ENCODE measurements at places on chromosomes 6 and 20.

DNA sequence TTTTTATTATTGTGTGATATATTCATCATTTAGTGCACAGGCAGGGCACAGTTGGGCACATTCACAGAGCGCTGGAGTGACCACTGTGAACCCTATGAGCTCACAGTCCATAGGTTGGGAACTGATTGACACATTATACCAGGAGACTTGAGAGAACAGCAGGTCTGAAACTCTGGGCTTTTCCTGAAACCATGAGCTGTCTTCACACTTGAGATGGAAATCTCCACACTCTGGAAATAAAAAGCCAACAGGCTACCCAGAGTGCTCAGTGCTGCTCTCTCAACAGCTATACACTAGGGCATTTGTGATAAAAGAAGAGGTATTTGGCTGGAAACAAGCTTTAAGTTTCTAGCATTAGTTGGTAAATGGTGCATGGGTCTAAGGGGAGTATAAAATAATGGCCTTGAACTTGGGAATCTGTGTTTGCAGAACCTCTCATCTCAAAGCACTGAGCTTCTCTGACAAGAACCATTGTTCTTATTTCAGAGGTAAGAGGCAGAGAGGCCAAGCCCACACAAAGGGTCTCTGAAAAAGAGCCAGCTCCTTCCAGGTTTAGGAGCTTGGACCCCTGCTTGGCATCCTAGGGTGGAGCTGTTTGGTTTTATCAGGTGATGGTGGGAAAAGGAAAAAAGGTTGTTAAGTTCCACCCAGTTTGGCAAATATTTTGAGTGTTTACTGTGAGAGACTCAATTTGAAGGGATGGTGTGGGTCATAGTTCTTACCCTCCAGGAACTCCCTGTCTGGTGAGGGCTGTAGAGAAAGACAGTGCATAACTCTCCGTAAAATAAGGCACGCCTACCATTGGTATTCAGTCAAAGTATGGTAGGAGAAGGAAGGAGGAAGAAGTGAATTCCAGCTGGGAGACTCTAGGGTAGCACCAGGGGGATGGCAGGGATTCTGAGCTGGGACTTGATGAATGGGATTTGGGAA, 14.5 kb downstream of the CHMP4B start:
- DNase-seq, result no peak

DNA sequence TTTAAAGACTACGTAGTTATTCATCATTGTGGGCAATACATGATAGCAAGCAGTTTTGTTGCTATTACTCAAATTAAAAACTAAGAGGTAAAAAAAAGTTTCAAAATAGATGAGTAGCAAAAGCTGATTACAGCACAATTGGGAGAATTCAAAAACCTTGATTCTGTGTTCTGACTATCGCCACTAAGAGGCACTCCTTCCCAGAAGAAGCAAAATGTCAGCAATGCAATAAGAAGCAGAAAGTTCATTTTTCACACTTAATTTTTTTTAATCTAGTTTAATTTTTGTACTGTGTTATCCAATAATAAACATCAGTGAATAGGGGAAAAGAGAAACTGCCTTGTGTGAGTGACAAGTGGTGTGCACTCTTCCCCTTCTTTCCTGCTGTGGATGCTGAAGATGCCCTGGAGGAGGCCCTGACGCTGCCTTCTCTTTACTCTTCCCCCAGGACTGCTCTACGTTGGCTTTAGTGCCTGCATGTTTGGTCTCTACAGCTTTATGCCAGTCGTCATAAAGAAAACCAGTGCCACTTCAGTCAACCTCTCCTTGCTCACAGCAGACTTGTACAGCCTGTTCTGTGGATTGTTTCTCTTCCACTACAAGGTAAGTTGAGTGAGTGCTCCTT, 263.2 kb upstream of the PLN start:
- peak; percentile 6 for DNase-seq

DNA sequence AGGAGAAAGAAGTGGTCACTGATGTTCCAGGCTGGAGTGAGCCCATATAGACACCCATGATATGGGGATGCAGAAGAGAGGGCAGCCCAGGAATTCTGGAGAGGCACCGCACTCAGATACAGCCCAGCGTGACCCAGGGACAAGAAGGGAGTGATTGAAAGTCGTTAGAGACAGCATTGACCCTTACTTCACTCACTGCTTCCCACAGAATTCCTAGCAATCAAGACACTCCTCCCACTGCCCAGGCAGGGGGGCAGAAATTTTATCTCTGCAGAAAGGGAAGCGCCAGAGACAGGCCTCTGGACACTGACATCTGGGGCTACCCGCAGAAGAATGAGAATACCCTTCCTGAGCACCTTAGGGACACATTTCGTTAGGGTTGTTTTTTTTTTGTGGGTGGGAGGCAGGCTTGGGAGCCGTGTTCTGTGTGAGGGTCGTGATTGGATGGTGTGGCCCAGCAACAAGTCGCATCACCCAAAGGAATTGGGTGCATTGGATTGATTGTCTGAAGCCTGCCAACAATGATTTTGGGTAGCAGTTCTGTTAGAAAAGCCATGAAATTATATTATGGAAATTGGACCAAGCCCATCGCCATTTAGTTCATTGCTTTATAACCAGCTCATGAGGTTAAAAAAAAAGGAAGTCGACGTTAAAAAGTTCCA, 45.9 kb upstream of the MAP3K4 start:
- DNase-seq, result no peak

GRCh38 chr20:1376408-1377270, 16.2 kb downstream of the FKBP1A start:
- no peak for DNase-seq

GRCh38 chr6:136763255-136763654, 29.0 kb downstream of the MAP3K5 start:
- no peak for DNase-seq

GRCh38 chr20:62183426-62184142, 756 bp downstream of the MTG2 start:
- no peak for DNase-seq

GRCh38 chr20:2223558-2224367, 72.0 kb upstream of the TGM3 start:
- DNase-seq, result no peak

Data from NCI-H1417 (cell line).